ENCODE measurements at places on chromosomes 16 and 17.

GRCh38 chr17:76534831-76535732, 2.4 kb downstream of the CYGB start:
- no peak for DNase-seq

GRCh38 chr16:13289515-13289914, 388.1 kb downstream of the SHISA9 start:
- DNase-seq = no peak

DNA sequence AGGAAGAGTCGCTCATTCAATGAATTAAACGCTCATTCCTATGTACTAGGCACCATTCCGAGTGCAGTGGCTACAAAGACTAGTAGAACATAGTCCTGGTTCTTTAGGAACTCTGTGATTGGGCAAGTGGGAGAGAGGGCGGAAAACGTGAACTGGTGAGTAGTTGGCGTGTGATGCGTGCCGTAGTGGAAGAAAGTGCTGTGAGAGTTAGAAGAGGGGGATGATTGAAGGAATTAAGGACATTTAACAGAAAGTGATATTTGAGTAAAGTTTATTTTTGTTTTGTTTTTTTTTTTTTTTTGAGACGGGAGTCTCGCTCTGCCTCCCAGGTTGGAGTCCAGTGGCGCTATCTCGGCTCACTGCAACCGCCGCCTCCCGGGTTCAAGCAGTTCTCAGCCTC, 7.9 kb upstream of the SLFN14 start:
- DNase-seq = peak; percentile 42

GRCh38 chr16:74633686-74634085, 26.8 kb upstream of the GLG1 start:
- DNase-seq = no peak

GRCh38 chr16:3065069-3065741, at the start of gene IL32:
Gene IL32, plus strand, starts transcription at chr16:3065640. Its CDS starts 172 bp downstream, at chr16:3065812.
- peak; percentile 72 for DNase-seq

Measured in CD4-positive, alpha-beta T cell treated with Interleukin-4 for 1 hour (primary cell).